ENCODE measurements at places on chromosomes 7 and 10. TPM values are rescaled to one million over a fixed set of nuclear protein-coding genes. Genes with fewer than 3 reads are reported as not detected.

TSPAN15 gene
- 5.5 TPM for total RNA-seq

PRF1 gene
- not detected for total RNA-seq

NKX2-3 gene
- not detected for total RNA-seq

NODAL gene
- total RNA-seq = not detected

GDF2 gene
- not detected for total RNA-seq

IFIT3 gene
- total RNA-seq = 16.1 TPM

BAZ1B gene
- 37.9 TPM for total RNA-seq

PRTFDC1 gene
- 11.1 TPM for total RNA-seq

CALHM3 gene
- total RNA-seq = not detected

TAS2R4 gene
- 0.12 TPM for total RNA-seq

CPA2 gene
- total RNA-seq = not detected

HYAL4 gene
- total RNA-seq = not detected

RAPGEF5 gene
- total RNA-seq = 1.9 TPM

UCN3 gene
- total RNA-seq = not detected

HOXA1 gene
- not detected for total RNA-seq

SAP25 gene
- total RNA-seq = not detected

OR2A12 gene
- total RNA-seq = not detected

CPSF4 gene
- 29.7 TPM for total RNA-seq

RAB11FIP2 gene
- 12.6 TPM for total RNA-seq

HOXA4 gene
- not detected for total RNA-seq

CYP3A4 gene
- total RNA-seq = not detected

PCBD1 gene
- 21.5 TPM for total RNA-seq

NUDCD3 gene
- 39.7 TPM for total RNA-seq

SPDYE3 gene
- total RNA-seq = not detected

MKX gene
- total RNA-seq = not detected

EBF3 gene
- total RNA-seq = 22.8 TPM

SGCE gene
- 143 TPM for total RNA-seq

RPEL1 gene
- total RNA-seq = not detected

TFR2 gene
- total RNA-seq = not detected

OGDH gene
- total RNA-seq = 40.8 TPM

GPR26 gene
- total RNA-seq = not detected

MNX1 gene
- total RNA-seq = not detected

ZNF722 gene
- not detected for total RNA-seq

SPDYE2 gene
- not detected for total RNA-seq

GNAT3 gene
- not detected for total RNA-seq

ALOX5 gene
- not detected for total RNA-seq

GPR22 gene
- total RNA-seq = not detected

CALHM1 gene
- not detected for total RNA-seq

Measured in cardiac ventricle fibroblast (primary cell).